Memory B cell (primary cell): ENCODE measurements at places on chromosomes 7 and 10.

DNA sequence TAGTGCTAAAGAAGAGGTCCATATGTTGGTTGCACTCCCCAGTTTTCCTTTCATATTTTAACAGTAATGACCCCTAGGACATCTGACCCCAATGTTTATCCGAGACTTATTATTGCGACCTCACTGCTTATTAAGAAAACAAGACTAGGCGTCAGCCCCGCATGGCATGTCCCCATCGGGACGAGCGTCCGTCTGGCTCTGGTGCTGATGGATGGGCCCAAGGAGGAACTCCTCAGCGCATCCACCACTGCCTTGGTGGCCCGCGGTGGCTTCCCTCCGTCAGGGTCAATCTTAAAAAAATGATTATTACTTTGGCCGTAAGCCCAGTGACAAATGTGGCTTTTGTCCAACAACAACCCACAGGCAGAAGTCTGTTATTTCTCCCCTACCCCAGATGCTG, 40.1 kb upstream of the CXCL12 start:
- DNase-seq: no peak

DNA sequence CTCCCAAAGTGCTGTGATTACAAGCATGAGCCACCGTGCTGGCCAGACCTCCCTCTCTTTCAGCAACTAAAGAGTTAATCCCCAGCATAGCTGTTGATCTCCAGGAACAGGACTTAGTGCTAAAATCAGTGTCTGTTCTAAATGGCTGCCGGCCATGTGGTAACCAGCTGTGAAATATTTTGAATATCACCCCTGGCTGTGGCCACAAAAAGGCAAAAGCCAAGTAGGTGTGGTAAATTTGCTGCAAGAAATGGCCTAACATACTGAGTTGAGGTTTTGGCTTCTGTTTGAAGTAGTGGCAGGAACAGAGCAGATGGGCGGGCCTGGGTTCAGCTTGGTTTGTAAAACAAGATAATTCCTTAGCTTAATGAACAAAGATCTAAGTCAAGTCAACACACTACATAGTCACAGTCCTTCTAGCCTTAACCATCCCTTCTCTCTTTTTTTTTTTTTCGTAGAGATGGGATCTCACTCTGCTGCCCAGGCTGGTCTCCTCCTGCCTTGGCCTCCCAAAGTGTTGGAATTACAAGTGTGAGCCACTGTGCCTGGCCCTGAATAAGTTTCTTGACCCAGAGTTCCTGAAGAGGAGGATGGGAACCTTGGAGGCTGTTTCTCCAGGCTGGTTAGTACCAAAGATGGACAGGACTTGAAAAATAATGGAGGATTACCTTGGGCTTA, 22.7 kb upstream of the AGFG2 start:
- no peak for DNase-seq

GRCh38 chr7:87110778-87111177, 41.5 kb upstream of the DMTF1 start:
- no peak for DNase-seq

- no peak for DNase-seq
Observed at GRCh38 chr10:95414844-95415485, 124.2 kb upstream of the PDLIM1 start.

GRCh38 chr10:36114913-36115312, 472.8 kb upstream of the FZD8 start:
- no peak for DNase-seq
